SW 1271 (cell line): ENCODE measurements at places on chromosomes 3 and 15.

DNA sequence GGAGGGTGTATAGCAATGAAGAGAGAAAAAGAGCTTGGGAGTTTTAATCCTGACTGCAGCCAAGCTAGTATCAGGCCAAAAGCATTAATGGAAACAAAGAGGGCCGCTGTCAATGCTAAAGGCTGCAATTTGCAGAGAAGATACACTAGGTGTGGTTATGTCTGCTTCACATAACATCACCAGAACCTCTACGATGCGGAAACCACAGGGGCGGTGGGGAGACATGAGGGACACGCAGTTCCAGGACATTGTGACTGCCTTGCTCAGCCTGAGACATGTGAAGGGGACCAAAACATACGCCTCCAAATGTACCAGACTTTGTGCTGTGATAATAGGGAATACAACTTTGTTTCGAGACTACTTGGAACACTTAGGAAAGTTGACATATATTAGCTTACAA, 88.4 kb downstream of the APBA2 start:
- DNase-seq, result no peak

DNA sequence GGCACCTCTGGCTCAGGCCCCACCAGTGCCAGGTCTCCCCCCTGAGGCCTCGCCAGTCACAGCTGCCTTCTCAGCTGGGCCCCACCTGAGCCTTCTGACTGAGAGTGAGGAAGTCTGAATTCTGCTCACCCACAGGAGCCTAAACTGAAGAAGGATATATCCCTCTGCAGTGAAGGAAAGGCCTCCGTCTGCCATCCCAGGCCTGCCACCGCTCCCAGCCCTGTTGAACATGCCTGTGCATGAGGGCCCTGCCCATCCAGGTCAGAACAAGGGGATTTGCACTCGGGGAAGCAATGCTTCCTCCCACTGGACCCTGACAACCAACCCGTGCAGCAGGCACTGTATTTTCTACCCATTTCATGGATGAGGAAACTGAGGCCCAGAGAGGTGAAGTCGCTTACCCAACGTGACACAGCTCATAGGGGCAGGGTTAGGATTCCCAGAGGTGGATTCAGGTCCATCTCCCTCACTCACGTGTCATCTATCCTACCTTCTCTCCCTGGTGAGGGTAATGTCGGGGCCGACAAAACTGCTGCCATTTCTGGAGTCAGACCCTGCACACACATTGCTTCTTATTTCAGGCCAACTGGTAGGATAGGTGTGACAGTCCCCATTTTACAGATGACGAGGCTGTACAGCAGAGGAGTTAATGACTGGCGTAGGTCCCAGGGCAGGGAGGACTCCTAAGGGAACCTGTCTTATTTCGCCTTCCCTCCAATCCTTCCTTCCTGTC, 22.6 kb downstream of the ATP2B2 start:
- no peak for DNase-seq

- DNase-seq, result no peak
Measured at GRCh38 chr15:77599899-77600298, 32.8 kb downstream of the LINGO1 start.

GRCh38 chr15:50259276-50259675, 6.2 kb downstream of the HDC start:
- no peak for DNase-seq

DNA sequence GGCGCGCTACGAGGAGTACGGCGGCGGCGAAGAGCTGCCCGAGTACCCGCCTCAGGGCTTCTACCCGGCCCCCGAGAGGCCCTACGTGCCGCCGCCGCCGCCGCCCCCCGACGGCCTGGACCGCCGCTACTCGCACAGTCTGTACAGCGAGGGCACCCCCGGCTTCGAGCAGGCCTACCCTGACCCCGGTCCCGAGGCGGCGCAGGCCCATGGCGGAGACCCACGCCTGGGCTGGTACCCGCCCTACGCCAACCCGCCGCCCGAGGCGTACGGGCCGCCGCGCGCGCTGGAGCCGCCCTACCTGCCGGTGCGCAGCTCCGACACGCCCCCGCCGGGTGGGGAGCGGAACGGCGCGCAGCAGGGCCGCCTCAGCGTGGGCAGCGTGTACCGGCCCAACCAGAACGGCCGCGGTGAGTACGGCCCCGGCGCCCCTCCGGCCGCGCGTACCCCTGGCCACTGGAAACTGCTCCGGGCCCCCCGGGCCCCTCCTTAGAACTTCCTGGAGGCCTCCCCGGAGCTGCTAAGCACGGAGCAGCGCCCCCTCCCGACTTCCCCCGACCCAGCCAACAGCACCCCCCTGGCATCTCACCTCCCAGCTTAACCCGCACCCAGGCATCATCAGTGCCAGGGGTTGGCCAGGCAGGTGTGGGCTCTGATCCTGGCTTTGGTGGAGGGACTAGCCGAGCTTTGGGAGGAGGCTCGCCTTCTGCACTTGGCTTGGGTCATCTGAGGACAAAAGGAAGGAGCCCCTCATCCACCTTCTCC, 1.4 kb downstream of the LOXL1 start:
- DNase-seq, result peak; percentile 44

DNA sequence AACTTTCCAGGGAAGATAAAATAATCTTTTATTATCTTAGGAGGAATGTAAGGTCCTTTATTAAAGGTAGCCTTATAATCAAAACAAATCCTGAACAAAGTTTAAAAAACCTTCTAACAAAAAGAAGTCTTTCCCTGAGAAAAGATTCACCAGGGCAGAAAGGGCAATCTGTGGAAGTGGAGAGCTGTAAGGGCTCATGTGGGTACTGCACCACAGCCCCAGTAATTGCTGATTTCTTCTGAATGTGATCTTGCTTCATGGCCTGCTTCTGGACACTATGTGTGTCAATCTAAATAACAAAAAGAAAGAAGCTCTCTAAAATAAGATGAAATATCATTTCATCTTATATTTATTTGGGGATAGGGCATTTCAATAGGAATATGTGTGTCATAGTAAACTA, 1501.6 kb downstream of the OTOL1 start:
- DNase-seq, result no peak

GRCh38 chr3:137071104-137071503, 113.3 kb downstream of the IL20RB start:
- DNase-seq, result no peak

DNA sequence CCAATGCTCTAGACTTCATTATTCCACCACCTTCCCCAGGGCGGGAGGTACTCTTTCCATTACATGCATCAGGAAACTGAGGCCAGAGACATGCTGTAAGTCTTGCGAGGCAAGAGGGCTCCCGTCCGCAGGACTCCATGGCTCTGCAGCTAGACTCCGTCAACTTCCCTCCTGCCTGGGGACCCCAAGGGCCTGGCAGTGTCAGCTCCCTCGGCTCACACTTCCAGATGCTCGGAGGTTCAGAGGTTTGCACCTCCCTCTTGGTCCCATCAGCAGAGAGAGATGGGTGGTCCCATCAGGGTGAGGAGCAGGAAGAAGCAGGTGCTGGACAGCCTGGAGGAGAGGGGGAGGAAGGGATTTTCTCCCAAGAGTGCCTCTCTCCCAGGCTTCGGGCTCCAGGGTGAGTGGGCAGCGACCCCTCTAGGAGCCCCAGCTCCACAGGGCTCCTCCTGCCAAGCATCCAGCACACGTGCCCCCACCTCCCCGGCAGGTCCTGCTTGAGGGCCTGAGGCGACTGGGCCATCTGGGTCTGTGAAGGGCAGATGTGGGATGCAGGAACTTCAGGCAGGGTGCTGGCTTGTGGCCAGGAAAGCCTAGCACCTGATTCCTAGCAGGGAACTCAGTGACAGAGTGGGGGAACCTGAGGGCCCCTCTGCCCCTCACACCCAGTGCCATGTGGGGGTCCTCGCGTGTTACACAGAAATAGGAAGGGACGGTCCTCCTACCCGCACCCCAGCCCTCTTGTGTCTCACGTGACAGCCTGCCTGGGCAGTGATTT, 9.3 kb downstream of the PAK6 start:
- no peak for DNase-seq

DNA sequence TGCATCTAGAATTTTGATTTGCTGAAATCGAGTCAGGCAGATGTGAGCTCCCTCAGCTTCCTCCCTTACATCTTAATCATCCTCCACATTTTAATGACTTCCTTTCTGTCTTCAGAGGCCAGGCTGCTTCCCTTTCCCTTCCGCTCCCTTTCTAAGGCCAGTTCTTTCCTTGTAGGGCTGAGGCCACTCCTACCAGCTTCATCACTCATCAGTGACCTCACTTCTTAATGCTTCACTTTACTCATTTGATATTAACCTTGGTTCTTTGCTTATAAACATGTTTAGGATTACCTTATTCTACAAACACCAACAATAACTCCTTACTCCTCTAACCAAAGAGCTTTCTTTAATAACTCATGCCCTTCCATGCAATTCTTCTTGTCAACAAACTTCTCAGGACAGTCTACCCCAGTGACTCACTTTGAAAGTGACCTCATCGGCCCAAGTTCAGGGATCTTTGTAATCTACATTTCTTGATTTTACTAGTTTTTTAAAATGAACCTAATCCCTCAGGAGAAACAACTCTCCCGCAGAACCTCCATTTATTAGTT, 23.9 kb downstream of the ILDR1 start:
- DNase-seq, result no peak

GRCh38 chr3:154102225-154102624, 19.0 kb upstream of the ARHGEF26 start:
- DNase-seq, result no peak

DNA sequence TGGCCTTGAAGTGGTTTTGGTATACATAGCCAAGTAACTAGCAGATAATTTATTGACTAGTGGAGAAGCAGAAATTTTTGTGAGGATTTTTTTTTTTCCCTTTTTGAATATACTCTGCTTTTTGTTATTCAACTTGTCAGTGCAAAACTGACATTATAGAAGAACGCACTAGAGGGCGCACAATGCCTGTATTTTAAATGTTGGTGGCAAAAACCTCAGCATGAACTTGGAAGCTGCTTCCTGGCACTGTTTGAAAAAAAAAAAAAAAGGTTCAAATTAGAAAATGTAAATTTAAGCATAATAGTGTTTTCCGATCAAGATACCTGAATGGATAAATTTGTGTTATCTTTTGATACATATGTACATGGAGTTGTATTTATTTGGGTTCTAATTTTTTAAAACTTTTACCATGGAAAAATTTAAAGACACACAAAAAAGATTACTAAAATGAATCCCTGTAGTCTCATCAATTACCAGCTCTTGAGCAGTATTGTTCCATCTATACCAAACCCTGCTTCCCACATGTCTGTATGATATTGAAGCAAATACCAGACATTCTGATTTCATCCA, 56.0 kb downstream of the SLC25A26 start:
- DNase-seq, result peak; percentile 24

DNA sequence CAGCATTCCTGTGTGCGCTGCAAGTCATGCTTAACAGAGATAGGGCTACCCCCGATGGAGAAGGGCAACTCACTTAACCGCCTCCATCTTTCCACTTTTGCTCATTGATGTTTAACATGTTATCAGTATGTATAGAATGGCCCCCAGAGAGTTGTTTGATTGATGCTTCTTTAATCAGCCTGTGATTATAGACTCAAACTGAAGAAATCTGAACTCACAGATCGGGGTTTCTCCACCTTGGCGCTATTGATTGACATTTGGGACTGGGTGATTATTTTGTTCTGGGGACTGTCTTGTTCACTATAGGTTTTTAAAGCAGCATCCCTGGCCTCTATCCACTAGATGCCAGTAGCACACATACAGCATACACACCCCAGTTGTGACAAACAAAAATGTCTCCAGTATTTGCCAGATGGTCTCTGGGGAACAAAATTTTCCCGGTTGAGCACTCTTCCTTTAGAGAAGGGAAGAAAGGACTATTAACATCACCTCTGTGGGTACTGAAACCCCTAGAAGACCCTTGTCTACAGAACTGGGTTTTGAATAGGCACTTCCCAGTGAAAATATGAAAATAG, 54.4 kb downstream of the LARS2 start:
- DNase-seq, result no peak

GRCh38 chr3:102189956-102190723, 244.7 kb upstream of the ZPLD1 start:
- no peak for DNase-seq

DNA sequence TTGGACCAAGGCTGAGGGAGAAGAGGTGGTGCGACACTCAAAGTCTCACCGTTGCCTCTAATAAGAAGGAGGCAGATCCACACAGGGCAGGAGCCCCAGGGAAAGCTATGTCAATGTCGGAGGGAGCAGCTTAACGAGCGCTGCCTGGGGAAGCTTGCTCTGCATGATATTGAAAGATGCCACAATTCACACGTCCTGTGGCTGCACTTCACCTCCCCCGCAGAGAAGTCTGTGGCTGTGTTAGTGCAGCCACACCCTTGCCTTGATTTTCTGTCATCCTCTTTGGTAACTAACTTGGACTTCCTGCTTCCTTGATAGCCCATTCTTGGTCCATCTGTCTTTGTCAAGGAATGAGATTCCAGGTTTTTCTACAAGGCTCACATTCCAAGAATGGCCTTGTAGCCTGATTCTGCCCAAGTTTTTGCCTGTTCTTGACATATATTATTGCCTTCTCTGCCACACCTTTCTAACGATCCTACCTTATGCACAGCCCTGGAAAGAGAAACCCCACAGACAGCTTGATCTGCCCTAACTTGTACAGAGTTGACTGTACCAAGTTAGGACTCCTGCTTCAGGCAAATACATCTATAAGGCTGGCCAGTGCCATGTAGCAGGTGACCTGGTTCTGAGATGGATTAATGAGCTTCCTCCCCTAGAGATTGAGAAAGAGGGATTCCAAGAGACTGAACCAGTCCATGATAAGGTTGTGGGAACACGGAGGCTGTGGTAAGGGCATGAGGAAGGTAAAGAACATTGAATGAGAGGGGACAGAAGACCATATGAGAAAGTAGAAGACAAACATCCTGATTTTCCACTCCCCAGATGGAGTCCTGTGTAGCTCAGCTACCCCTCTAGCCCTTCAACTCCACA, 153.0 kb upstream of the WNT5A start:
- DNase-seq, result no peak

DNA sequence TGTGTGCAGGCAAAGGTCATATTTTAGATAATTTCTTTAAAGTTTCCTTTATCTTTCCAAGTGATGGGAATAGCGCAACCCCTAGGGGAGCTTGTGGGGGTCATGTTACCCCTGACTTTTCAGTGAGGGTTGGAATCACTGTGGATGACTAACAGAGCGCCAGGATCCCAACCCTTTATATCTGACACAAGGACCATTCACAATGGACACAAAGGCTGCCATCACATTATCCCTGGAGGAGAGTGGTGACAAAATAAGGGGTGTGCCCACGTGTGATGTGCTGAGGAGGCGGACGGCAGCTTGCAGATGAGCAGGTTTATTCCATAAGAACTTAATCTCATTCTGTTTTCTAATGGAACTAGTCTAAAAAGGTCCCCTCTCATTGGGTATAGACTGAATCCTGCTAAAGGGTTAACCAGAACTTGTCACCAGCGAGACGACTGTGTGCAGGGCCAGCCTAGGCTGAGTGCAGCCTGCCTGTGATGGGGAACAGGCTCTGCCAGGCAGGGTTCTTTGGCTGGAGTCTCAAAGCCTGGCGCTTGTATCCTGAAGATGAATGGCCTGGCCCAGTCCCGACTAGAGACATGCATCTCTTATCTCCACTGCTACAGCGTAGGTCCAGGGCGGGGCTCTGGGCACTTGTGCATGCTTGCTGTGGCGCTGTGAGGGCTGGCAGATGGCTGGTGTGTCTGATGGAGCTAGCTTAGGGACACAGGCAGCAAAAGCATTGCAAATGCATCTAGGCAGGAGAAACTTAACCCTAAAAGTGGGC, 50.2 kb downstream of the CHDH start:
- DNase-seq, result no peak

- no peak for DNase-seq
Measured at GRCh38 chr15:90553248-90553745, 23.6 kb downstream of the CRTC3 start.

- DNase-seq, result no peak
Measured at GRCh38 chr3:120064641-120065040, 29.6 kb downstream of the GSK3B start.

GRCh38 chr3:106809623-106810299, 567.5 kb upstream of the CCDC54 start:
- no peak for DNase-seq

- DNase-seq, result no peak
Measured at GRCh38 chr3:124792341-124793040, 62.2 kb downstream of the UMPS start.
